ENCODE measurements at places on chromosomes 7 and 10. TPM values are rescaled to one million over a fixed set of nuclear protein-coding genes. Genes with fewer than 3 reads are reported as not detected.

Gene LIPM
- polyA plus RNA-seq, result not detected

Gene SPDYE6
- 2.2 TPM for polyA plus RNA-seq

Gene ACBD7
- polyA plus RNA-seq, result 7.1 TPM

Gene EN2
- 0.15 TPM for polyA plus RNA-seq

Gene FRMD4A
- 83.0 TPM for polyA plus RNA-seq

Gene TRIM24
- polyA plus RNA-seq, result 64.4 TPM

Gene RNF32
- 2.9 TPM for polyA plus RNA-seq

Gene ATAD1
- 66.1 TPM for polyA plus RNA-seq

Gene CYP26C1
- polyA plus RNA-seq, result 0.04 TPM

Gene CALCR
- polyA plus RNA-seq, result 1.1 TPM

Gene ANKRD1
- 1.3 TPM for polyA plus RNA-seq

Gene GIMAP7
- polyA plus RNA-seq, result 19.2 TPM

Gene KCP
- polyA plus RNA-seq, result 10.5 TPM

Gene ACTA2
- 189 TPM for polyA plus RNA-seq

Gene R3HCC1L
- polyA plus RNA-seq, result 25.0 TPM

Gene CLRN3
- polyA plus RNA-seq, result 22.8 TPM

Gene GPRIN2
- polyA plus RNA-seq, result 3.3 TPM

Gene TBX20
- polyA plus RNA-seq, result 0.11 TPM

Gene COMTD1
- 5.2 TPM for polyA plus RNA-seq

Gene KCNH2
- polyA plus RNA-seq, result 14.1 TPM

Gene HTRA1
- 214 TPM for polyA plus RNA-seq

Gene HMX3
- not detected for polyA plus RNA-seq

Data from right renal cortex interstitium (tissue), 3 donors.